ENCODE measurements at places on chromosomes 16 and 17.
A peak's percentile ranks its signal among the peaks of the same experiment; 100 is the strongest.

DNA sequence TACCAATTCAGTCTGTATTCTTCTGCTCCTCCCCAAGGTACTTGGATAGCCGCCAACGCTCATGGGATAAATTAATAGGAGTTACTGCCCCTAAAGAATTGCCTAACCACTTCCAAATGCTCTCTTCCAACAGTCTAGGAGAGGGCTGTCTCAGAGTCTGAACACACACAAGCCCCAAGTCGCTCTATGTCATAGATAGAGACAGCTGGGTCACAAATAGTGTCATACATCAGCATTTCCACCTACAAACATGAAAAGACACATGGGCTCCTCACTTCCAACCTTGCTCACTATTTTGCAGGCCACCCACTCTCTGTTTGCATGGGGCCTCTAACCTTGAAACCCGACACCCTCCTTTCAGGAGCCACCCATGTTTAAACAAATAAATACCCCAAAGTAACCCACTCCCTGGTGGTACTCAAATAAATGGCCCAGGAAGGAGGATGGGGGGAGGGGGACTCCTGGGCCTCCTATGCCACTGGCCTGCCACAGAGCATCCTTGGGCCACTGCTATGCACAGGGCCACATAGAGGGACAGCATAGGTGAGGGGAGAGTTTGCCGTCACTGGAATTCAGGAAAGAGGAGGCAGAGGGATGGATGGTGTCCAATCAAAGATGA lies 265.9 kb downstream of the SOX9 start:
- no peak for DNase-seq

GRCh38 chr17:51876986-51877385 lies 281.5 kb downstream of the CA10 start:
- DNase-seq = no peak

DNA sequence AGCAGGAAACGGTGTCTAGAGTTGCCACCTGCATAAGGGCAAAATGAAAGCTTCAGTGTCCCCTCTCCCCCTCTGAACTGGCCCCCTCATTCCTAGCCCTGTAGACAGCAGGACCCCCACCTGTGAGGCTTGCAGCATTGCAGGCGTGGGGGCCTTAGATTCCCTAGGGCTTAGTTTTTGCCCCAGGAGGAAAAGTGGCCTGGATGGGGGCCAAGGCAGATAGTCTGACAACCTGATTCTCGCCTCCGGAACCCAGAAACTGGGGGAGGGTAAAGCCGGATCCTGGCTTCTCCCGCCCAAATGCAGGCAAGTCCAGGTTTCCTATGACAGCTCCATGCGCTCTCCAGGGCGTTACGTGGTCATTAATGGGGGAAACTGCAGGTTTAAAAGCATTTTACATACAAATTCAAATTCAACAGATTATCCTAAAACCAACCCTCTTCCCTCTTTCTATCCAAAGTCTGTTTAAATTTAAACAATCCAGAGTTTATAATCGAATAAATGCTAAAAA lies 678 bp upstream of the HOXB6 start:
- no peak for DNase-seq

DNA sequence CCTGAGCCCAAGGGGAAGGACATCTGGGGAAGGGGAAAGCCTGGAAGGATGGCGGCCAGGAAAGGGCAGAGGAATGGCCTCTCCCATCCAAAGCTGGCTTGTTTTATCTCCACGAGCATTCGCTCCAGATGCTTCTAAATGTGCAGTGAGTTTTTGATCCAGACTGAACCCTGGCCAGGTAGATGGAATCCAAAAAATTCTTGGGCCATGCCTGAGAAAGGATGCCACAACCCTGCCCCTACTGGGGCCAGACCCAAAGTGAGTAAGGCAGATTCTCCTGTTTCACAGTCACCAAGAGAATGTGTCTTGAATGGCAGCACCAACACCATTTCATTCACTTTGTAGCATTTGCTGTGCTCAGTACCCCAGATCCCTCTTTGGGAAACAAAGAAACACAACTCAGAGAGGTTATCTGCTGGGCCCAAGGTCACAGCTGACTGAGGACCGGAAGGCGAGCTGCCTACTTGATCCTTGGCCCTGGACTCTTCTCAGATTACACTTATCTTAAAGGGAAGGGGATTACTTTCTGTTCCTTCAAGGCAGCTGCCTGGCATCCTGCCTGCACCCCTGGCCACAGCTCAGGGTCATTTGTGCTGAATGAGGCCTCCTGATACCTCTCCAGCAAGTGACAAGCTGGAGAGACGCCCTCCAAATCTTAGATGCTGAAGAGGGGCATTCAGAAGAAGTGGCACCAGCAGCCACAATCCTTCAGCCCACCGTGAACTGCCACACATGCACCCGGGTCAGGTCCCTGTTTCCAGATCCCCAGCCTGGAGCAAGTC lies 3.6 kb downstream of the LRRC75A start:
- DNase-seq = peak; percentile 48

DNA sequence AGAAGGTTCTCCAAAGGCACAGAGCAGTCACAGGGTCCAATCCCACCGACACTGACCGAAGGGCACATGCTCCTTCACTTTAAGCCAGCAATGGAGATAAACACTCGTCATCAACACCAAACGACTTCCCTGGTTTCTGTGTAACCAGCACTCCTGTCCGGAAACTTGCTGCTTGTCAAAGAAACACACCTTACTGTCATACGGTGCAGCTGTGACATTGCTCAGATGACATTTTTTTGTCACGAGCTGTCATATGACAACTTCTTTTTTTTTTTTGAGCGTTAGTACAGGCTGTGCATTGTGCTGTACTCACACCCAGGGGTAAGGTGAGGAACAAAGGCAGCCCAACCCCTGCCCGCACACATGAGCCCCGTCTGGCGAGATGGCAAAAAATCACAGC lies 39.2 kb downstream of the TLE7 start:
- no peak for DNase-seq
